IMR-90 (cell line): ENCODE measurements at places on chromosomes 7 and 10. TPM values are rescaled to one million over a fixed set of nuclear protein-coding genes. Genes with fewer than 3 reads are reported as not detected.

Gene DTX2
- 7.1 and 7.7 TPM in 2 replicates for polyA plus RNA-seq

DNA sequence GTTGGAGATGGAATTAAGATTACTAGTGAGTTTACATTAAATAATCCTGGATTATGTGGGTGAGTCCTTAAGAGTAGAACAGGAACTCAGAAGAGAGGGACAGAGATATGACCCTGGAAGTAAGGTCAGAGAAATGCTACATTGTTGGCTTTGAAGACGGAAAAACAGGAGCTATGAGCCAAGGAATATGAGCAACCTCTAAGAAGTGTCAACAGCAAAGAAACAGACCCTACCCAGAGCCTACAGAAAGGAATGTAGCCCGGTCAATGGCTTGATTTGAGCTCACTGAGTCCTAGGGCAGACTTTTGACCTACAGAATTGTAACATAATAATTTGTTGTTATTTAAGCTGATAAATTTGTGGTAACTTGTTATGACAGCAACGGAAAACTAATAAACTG, 304.9 kb downstream of the IPMK start:
- H3K27me3 ChIP-seq: no peaks in the 10 kb centered on the region
- no peak overlapping the region for H3K4me3 ChIP-seq
- no peaks in the 10 kb centered on the region for H3K36me3 ChIP-seq
- H3K27ac ChIP-seq: no peak overlapping the region
- no peaks in the 10 kb centered on the region for H3K4me1 ChIP-seq

GRCh38 chr7:30159163-30159562, 24.4 kb downstream of the MTURN start:
- H3K4me1 ChIP-seq: peaks cover 2% of the 10 kb centered on the region; the same call in 1 of the 2 replicates
- no peak overlapping the region for H3K27ac ChIP-seq
- no peak for DNase-seq
- no peaks in the 10 kb centered on the region for H3K27me3 ChIP-seq
- no peak overlapping the region for H3K4me3 ChIP-seq

- H3K4me3 ChIP-seq: no peak overlapping the region
- H3K36me3 ChIP-seq: 0 out of 2 replicates have a peak, but pooled peaks cover 2% of the 10 kb centered on the region
- H3K27me3 ChIP-seq: no peaks in the 10 kb centered on the region
Measured at GRCh38 chr10:51694086-51694768, 5.2 kb downstream of the CSTF2T start.

- no peak overlapping the region for H3K4me3 ChIP-seq
- no peak for DNase-seq
- no peaks in the 10 kb centered on the region for H3K4me1 ChIP-seq
- no peaks in the 10 kb centered on the region for H3K27me3 ChIP-seq
- H3K36me3 ChIP-seq: no peaks in the 10 kb centered on the region
Measured at GRCh38 chr10:1454428-1454827, 282.9 kb downstream of the ADARB2 start.

Gene TUBB8
- polyA plus RNA-seq: 0.04 and 0.07 TPM in 2 replicates

Gene RNLS
- polyA plus RNA-seq: 4.0 and 4.5 TPM in 2 replicates
